Hematopoietic multipotent progenitor cell treated with erythropoietin and hydrocortisone succinate and interleukin-3 and kit ligand, for 8 days (in vitro differentiated cells): ENCODE measurements at places on chromosomes 6 and 20.

GRCh38 chr6:79223611-79224404 lies 10.7 kb downstream of the HMGN3 start:
- no peak for DNase-seq

GRCh38 chr6:51953246-51953645 lies 134.2 kb downstream of the PKHD1 start:
- DNase-seq, result no peak

GRCh38 chr6:47424436-47424836 lies 53.2 kb upstream of the CD2AP start:
- DNase-seq, result no peak

DNA sequence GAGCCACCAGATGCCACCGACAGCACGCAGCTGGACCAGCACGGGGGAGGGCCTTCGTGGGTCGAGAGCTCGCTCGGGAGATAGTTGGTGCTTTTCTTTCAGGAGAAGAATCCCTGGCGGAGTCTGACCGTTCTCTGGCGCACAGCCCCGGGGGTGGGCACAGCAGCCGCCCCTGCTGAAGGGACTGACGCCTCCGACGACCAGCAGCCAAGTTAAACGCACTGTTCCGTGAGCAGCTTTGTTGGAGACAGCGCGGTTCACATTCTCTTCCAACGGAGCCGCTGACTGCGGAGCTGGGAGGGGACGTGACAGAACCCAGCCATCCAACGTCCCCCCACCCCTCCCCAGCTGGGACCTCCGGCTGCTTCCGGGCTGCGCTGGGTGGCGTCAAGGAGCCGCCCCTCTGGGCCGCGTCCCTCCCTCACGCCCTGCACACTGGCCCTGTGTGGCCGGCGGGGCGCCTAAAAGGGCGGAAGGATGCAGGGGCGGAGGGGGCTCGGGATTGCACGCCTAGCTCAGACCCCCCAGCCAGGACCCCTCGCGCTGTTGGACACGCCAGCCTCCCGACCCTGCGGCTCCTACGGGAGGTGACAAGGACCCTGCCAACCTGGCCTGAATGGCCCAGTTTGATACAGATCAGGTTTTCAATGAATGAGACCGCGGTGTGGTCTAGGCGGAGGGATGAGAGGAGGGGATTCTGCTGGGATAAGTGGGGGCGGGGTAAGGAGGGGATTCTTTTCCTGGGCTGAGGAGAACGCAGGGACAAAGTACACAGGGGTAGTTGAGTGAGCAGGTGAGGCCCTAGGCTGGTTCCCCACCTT lies 36.4 kb upstream of the KHDC1 start:
- no peak for DNase-seq

DNA sequence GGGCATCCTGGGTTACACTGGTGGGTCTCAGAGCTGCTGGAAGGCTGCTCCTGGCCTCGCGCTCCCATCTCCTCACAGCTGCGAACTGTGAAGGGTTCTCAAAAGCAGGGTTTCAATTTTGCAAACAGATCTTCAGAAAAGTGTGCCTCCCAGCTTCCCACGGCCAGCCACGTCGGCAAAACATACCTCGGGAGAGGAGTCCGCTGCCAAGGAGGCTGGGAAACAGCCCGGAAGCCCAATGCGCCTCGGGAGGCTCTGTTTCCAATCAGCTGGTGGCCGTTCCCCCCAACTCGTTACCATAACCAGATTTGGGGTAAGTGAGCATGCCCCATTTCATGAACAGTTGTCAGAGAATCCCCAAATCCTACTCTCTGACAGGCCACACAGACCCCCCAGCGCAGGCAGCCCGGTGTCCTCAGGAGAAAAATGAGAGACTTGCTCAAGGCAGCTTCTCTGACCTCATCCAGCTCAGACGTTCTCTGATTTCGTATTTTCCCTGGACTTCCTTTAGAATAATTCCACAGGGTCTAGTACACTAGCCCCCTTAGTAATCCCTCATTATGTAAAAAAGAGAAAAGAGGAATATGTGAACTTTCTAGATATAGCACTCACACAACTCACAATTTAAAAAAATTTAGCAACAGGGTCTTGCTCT lies 98.4 kb downstream of the SNX5 start:
- DNase-seq, result no peak

- no peak for DNase-seq
Measured at GRCh38 chr20:33740189-33740588, 8.4 kb downstream of the ZNF341 start.

- no peak for DNase-seq
Measured at GRCh38 chr6:139290787-139291311, 949 bp downstream of the TXLNB start.

DNA sequence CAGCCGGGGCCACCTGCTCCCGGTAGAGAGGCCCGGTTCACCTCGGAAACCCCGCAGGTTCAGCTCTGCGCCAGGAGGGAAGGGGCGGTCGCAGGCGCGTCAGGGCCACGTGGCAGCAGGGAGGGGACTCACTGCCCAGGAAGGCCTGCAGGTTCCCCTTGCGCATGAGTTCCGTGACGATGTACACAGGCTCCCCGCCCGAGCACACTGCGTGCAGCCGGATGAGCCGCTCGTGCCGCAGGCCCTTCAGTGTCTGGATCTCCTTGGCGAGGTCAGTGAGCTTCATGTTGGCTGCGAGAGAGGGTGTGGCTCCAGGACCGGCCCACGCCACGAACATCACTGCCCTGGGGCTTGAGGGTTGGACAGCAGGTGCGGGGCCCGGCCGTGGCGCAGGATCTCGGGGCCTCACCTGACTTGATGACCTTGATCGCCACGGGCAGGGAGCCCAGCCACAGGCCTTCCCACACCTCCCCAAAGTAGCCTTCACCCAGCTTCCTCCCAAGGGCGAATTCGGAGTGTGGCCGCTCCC lies 4.9 kb upstream of the PTK6 start:
- DNase-seq, result no peak

DNA sequence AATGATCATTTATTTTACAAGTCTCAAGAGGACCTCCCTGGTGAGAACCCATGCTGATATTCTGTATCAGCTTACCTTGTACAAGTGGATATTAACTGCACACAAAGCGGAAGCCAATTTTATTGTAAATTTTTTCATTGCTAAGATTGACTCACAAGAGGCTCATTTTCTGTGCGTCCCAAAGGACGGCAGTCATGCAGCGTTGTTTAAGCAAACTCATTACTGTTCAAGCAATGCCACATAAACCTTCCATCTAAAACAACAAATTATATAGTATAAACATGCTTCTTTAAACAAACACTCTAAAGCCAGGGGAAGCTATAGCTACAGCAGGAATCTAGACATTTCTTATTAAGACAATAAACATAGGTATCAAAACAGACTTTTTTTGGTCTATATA lies 575.3 kb downstream of the FRK start:
- DNase-seq, result no peak

DNA sequence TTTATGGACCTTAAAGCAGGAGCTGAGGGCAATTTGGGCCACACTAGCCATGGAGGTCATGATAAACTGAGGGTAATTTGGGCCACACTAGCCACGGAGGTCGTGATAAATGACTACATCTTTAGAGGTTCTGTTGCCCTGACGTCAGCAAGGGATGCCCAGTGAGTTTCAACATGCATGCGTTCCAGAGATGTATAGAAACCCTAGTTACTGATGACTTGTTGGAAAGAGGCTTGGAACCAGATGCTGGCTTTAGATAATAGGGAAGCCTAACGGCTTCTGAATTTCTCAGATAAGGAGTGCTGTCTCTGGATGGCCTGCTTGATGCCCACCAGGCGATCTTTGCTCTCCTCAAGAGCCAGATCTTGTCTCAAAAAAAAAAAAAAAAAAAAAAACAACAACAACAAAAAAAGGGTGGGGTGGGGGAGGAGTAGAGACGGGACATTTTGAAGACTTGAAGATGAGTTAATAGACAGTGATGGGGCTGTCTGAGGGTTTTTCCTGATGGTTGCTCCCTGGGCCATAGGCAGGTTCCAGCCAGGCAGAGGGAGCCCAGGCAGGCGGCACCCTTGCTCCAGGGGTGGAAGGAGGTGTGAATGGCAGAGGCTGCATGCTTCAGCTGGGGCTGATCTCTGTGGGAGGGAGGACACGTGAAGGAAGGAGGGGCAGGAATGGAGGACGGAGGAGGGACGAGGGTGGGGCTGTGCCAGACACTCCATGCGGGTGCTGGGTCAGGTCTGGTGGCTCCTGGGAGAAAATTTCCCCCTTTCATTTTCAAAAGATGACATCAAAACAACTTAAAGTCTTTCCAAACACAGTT lies 27.0 kb upstream of the FRMD1 start:
- DNase-seq, result peak; percentile 54

GRCh38 chr20:36175016-36175415 lies 20.5 kb downstream of the EPB41L1 start:
- no peak for DNase-seq

GRCh38 chr6:6505111-6505510 lies 83.4 kb upstream of the LY86 start:
- no peak for DNase-seq

- no peak for DNase-seq
Measured at GRCh38 chr6:105442369-105442768, 39.5 kb upstream of the PREP start.

DNA sequence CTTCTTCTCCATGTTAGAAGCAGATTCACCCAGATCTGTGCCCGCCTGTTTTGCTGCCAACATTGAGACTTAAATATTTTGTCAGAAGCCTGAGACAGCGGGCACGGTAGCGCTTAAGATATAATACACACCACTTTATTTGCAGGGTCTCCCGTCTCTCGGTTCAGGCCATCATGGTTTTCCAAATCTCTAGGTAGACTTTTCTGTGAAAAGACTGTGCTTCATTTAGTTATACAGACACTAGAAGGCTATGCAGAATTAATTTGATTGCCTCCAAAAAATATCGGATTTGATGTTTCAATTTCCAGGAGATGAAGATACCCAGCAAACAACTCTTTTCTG lies 598 bp downstream of the TBP start:
- DNase-seq, result no peak

DNA sequence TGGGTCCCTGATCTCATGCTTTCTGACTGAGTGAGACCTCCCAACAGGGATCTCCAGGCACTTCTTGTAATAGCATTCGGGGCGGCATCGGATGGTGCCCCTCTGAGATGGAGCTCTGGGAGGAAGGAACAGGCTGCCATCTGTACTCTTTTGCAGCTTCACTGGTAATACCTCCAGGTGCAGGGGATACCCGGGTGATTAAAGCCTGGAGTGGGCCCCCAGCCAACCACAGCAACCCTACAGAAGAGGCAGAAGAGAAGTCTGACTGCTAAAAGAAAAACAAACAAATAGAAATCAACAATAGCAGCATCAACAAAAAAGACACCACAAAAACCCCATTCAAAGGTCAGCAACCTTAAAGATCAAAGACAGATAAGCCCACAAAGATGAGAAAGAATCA lies 19.1 kb upstream of the PGK2 start:
- DNase-seq, result no peak

DNA sequence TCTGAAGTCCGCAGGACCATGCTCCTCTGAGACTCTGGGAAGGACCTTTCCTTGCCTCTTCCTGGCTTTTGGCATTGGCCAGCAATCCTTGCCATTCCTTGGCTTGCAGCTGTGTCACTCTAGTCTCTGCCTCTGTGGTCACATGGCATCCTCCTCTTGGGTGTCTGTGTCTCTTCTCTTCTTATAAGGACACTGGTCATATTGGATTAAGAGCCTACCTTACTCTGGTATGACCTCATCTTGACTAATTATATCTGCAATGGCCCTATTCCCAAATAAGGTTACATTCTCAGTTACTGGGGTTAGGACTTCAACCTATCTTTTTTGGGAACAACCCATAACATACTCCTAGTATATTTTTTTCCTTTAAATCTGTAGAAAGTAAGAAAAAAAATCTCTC lies 49.9 kb upstream of the GTSF1L start:
- DNase-seq, result no peak
